ENCODE measurements at places on chromosomes 4 and X.
A peak's percentile ranks its signal among the peaks of the same experiment; 100 is the strongest.

DNA sequence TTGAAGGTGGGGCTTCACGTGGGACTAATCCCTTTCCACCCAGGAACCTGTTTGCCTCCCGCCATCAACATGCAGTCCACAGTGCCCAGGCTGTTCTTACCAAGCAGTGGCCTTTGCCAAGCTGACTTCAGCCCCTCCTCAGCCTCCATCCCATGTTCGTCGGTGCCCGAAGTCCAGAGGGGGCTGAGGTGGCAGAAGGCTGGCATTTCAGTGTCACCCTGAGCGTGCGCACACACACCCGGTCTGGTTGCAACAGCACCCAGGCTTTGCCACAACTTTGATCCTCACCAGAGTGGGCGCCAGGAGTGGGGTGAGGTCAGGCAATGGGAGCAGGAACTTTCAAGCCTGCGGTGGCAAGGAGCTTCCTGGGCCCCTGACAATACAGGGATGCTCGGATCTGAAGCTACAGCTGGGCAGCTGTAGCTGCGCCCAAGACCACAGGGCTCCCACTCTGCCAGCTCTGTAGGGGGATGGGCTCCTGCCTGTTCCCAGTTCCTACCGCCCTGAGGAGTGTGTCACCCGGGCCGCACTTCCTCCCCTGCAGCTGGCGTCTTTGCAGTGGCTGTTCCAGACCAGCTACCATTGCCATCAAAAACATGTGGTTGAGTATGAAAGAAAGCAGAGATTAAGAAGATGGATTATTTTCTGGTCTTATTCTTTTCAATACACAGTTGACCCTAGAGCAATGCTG lies 428.0 kb downstream of the EPHA5 start:
- H3K4me1 ChIP-seq = peaks cover 2% of the 10 kb centered on the region
- no peak for DNase-seq
- H3K4me3 ChIP-seq = no peak overlapping the region
- H3K27me3 ChIP-seq = no peaks in the 10 kb centered on the region
- H3K27ac ChIP-seq = no peak overlapping the region

GRCh38 chr4:121326597-121326996 lies 54.2 kb downstream of the QRFPR start:
- H3K36me3 ChIP-seq = no peaks in the 10 kb centered on the region
- H3K27ac ChIP-seq = no peak overlapping the region
- no peaks in the 10 kb centered on the region for H3K27me3 ChIP-seq
- no peak for DNase-seq

GRCh38 chrX:69218407-69218997 lies 53.2 kb upstream of the PJA1 start:
- DNase-seq = no peak
- H3K4me1 ChIP-seq = peaks cover 3% of the 10 kb centered on the region
- no peak overlapping the region for H3K4me3 ChIP-seq
- no peak overlapping the region for H3K27ac ChIP-seq
- no peaks in the 10 kb centered on the region for H3K36me3 ChIP-seq

DNA sequence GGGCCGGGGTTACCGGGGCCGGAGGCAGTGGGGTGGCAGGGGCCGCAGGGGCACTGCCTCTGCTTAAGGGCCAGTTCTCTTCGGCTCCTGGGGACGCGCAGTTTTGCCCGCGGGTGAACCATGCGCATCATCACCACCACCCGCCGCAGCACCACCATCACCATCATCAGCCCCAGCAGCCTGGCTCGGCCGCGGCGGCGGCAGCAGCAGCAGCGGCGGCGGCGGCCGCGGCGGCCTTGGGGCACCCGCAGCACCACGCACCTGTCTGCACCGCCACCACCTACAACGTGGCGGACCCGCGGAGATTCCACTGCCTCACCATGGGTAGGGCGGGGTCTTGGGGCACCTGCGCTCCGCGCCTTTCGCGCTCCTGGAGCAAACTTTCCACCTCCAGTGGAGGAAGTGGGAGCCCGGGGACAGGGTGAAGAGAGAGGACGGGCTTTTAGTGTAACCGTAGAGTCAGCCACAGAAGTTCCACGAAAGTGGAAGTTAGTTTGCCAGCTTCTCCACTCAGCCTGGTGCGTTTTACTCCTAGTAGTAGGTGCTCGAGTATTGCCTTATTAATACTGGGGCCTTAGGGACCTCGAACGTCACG lies 729 bp downstream of the GSX2 start:
- no peaks in the 10 kb centered on the region for H3K36me3 ChIP-seq
- no peak for DNase-seq
- H3K27ac ChIP-seq = no peak overlapping the region
- peak overlapping the region; percentile 50 for H3K4me3 ChIP-seq

GRCh38 chr4:151553874-151554273 lies 144.9 kb downstream of the FHIP1A start:
- no peak for DNase-seq

GRCh38 chr4:153541456-153542096 lies 75.4 kb downstream of the TMEM131L start:
- H3K27me3 ChIP-seq = no peaks in the 10 kb centered on the region
- H3K4me3 ChIP-seq = no peak overlapping the region
- peaks cover 25% of the 10 kb centered on the region for H3K4me1 ChIP-seq
- H3K36me3 ChIP-seq = no peaks in the 10 kb centered on the region

DNA sequence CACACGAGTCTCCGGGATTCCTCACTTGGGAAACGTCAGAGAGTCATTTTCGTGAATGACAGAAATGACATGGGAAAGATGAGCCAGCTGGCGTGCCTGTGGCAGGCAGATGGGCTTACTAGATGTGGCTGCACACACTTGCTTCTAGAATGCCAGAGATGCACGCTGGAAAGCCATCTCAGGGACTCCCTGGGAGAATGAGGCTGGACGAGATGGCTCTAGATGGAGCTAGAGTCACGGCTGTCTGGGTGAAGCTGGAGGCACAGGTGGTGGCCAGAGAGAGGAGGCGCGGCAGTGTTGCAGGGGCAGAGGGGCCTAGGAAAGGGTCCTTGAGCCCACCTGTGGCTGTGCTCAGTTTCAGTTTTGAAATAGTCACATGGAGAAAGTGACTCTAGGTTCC lies 26.0 kb downstream of the TKTL1 start:
- no peak for DNase-seq
- H3K27ac ChIP-seq = no peak overlapping the region
- no peaks in the 10 kb centered on the region for H3K27me3 ChIP-seq
- H3K4me3 ChIP-seq = no peak overlapping the region
- no peaks in the 10 kb centered on the region for H3K4me1 ChIP-seq
- no peaks in the 10 kb centered on the region for H3K36me3 ChIP-seq

GRCh38 chrX:130173190-130173895 lies 1.6 kb downstream of the RAB33A start:
- H3K4me1 ChIP-seq = no peaks in the 10 kb centered on the region
- peak overlapping the region; percentile 89 for H3K27ac ChIP-seq
- no peak overlapping the region for H3K4me3 ChIP-seq
- peak; percentile 18 for DNase-seq
- H3K36me3 ChIP-seq = no peaks in the 10 kb centered on the region

- no peaks in the 10 kb centered on the region for H3K36me3 ChIP-seq
- no peak overlapping the region for H3K27ac ChIP-seq
- no peak for DNase-seq
- no peaks in the 10 kb centered on the region for H3K27me3 ChIP-seq
Observed at GRCh38 chr4:65393078-65393477, 277.2 kb downstream of the EPHA5 start.

DNA sequence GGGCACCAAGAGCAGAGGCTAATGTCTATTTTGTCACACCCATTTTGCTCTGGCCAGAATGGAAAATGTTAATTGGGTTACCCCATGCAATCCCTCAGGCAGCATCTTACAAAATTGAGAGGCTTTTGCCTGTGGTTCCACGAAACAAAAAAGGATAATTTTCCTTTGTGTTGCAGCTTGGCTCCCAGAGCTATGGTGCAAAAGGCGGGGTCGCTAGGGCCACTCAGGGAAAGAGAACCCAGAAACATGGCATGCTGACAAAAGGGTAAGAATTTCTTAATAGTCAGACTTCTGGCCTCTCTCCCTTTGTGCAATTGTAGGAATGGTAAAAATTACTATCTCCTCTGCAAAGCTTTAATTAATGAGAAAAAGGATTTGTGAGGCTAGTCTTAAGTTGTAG lies 119.6 kb upstream of the BANK1 start:
- DNase-seq = no peak
- H3K4me1 ChIP-seq = no peaks in the 10 kb centered on the region
- H3K4me3 ChIP-seq = no peak overlapping the region
- no peaks in the 10 kb centered on the region for H3K36me3 ChIP-seq
- H3K27ac ChIP-seq = no peak overlapping the region

DNA sequence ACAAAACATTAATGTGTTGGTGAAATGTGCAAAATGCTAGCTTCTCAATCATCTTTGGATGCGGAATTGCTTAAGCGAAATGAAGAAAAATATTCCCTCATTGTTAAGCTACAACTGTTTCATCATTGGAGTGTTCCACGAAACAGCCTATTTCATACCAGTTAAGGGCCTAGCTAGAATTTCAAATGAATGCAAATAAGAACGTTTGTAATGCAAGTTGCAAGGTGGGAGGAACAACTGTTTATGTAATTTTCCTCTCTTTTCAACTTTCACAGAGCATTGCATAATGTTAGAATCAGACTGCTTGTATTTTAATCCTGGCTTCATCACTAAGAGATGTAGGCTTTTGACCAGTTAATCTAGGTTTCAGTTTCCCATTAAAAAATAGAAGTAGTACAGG lies 480.1 kb downstream of the IL1RAPL1 start:
- H3K4me3 ChIP-seq = no peak overlapping the region
- no peak for DNase-seq
- H3K4me1 ChIP-seq = no peaks in the 10 kb centered on the region
- H3K27ac ChIP-seq = no peak overlapping the region

GRCh38 chrX:17635231-17635630 lies 102.1 kb upstream of the SCML1 start:
- H3K4me1 ChIP-seq = peaks cover 3% of the 10 kb centered on the region
- H3K27me3 ChIP-seq = no peaks in the 10 kb centered on the region
- no peak overlapping the region for H3K4me3 ChIP-seq
- no peaks in the 10 kb centered on the region for H3K36me3 ChIP-seq
- no peak overlapping the region for H3K27ac ChIP-seq
- DNase-seq = no peak

GRCh38 chr4:108030332-108030731 lies 40.6 kb downstream of the HADH start:
- H3K36me3 ChIP-seq = peaks cover 94% of the 10 kb centered on the region
- no peaks in the 10 kb centered on the region for H3K27me3 ChIP-seq
- H3K27ac ChIP-seq = no peak overlapping the region
- no peak overlapping the region for H3K4me3 ChIP-seq
- no peaks in the 10 kb centered on the region for H3K4me1 ChIP-seq

- peaks cover 3% of the 10 kb centered on the region for H3K36me3 ChIP-seq
- H3K4me1 ChIP-seq = no peaks in the 10 kb centered on the region
- H3K27me3 ChIP-seq = no peaks in the 10 kb centered on the region
- no peak overlapping the region for H3K4me3 ChIP-seq
Observed at GRCh38 chr4:11404431-11404830, 24.3 kb downstream of the HS3ST1 start.

DNA sequence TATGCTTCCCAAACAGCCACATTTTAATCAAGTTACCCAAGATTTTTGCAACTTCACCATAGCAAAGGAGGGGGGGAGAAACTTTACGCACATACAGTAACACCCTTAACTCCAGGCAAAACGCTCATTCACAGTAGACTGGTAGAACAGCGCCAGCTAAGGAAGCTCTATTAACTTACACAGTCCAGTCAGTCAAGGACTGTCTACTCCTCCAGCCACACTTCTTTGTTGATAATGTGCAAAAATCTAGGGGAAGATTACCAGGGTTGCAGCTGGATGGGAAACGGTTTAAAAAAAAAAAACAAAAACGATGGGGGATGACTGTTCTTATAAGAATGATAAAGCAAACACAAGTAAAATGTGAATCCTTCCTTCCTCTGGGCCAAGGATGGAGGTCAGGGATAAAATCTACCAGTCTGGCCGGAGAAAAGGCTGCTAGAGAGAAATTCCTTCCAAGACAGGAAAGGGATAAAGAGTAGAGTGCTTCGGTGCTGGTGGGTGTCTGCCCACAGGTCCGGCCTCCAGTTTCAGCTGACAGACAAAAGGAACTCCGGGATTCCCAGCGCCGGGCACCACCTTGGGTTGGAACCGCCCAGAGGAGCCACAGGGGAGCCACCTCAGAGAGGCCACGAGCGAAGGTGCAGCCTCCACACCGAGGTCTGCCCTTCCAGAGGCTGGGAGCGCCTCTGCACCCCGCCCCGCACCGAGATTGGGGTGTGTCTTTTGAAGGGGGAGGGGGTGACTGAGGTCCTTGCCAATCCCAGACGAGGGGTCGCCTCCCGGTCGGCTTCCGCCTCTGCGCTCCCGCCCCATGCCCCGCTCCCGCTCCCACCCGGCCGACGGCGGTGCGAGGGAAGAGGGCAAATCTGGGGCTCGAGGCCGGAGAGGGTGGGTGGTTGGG lies 811 bp downstream of the ANKRD50 start:
- peak overlapping the region; percentile 97 for H3K27ac ChIP-seq
- H3K27me3 ChIP-seq = no peaks in the 10 kb centered on the region
- peak overlapping the region; percentile 98 for H3K4me3 ChIP-seq
- no peaks in the 10 kb centered on the region for H3K4me1 ChIP-seq
- peak; percentile 75 for DNase-seq

- H3K4me3 ChIP-seq = no peak overlapping the region
- no peaks in the 10 kb centered on the region for H3K36me3 ChIP-seq
- no peaks in the 10 kb centered on the region for H3K4me1 ChIP-seq
- no peaks in the 10 kb centered on the region for H3K27me3 ChIP-seq
- no peak for DNase-seq
Observed at GRCh38 chr4:3344596-3344995, 51.8 kb downstream of the RGS12 start.

DNA sequence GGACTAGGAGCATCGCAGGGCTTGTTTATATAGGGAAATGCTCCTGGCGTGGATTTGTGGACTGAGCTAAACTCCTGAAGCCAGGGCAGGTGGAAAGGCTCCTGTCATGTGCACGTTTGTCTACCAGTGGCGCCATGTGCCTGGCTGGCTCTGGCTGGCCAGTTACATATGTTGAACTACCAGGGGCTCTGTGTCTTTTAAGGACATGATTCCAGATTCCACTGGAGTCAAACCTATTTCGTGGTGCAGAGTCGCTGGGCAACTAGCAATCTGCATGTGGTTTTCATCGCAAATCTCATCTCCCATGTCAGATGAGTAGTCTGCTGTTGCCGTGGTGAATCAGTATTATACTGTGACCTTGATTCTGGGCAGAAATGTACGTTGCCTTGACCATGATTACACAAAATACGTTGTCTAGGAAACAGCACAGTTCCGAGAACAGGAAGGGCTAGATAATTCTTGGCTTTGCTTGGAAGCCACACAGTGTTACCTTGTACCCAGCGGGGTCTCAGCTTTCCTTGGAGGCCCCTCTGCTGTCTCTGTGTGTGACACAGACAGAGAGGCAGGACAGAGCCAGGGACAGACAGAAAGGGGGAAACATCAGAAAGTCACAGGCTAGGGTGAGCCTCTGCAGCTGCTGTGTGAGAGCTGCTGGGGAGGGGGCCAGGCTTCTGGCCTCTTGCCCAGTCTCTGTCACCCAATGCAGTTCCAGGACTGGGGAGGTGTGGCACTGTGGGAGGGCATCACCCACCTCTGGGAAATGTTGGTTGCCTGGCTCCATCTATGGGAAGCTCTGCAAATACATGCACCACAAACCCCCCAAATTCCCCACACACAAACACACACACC lies 19.2 kb downstream of the PNMA6E start:
- no peak overlapping the region for H3K27ac ChIP-seq
- H3K4me1 ChIP-seq = no peaks in the 10 kb centered on the region
- no peaks in the 10 kb centered on the region for H3K36me3 ChIP-seq
- DNase-seq = no peak
- no peaks in the 10 kb centered on the region for H3K27me3 ChIP-seq
